ENCODE measurements at places on chromosomes 12 and 14. TPM values are rescaled to one million over a fixed set of nuclear protein-coding genes. Genes with fewer than 3 reads are reported as not detected.

SRRM4 gene
- total RNA-seq = not detected

DBX2 gene
- total RNA-seq = not detected

GRCh38 chr12:20272161-20272560 lies 96.2 kb upstream of the PDE3A start:
- DNase-seq = no peak

DNA sequence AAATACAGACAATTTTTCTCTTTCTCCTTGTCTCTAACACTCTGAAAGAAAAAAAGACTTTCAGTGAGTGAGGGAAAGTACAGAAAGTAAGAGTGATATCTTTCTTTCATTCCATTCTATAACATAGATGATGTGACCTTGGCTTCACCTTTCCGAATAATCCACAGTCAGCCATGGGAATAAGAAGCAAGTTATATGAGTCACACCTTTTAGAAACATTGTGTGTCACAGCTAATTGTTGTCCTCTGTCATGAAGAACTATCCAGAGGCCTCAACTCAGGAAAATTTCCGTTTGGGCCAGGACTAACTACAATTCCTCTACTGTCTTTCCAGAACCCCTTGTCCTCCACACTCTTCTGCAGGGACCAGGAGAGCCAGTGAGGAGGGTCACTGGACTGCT lies 209.7 kb upstream of the FAR2 start:
- DNase-seq = no peak

DNA sequence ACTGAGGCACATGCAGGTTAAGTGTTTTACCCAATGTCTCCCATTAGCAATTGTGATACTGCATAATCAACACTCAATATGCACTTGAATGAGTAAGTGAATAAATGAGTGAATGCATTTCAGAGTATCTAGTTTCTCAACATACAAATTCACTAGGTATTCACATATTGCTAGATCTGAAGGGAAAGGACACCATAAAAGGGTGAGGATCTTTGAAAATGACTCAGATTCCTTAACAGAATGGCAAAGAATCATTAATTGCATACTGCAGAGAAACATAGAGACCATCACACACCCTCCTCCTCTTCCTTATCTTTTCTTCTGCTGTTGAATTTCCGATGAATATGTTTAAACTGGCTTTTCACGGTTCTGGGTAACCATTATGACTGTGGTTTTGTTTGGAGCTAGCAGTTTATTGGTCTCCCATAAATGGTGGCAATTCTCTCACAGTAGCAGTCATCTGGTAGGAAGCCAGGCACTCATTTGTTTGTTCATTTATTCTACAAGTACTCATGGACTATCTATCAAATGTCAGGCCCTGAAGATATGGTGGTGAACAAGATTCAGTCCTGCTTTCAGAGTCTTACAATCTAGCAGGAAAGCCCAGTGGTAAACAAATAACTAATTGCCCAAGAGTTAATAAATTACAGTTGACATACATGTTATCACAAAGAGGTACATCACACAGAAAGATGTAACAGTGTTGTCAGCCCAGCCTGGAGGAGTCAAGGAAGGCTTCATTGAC lies 70.2 kb downstream of the LLPH start:
- DNase-seq = no peak

- no peak for DNase-seq
Observed at GRCh38 chr14:66380143-66380542, 106.0 kb upstream of the CCDC196 start.

DNA sequence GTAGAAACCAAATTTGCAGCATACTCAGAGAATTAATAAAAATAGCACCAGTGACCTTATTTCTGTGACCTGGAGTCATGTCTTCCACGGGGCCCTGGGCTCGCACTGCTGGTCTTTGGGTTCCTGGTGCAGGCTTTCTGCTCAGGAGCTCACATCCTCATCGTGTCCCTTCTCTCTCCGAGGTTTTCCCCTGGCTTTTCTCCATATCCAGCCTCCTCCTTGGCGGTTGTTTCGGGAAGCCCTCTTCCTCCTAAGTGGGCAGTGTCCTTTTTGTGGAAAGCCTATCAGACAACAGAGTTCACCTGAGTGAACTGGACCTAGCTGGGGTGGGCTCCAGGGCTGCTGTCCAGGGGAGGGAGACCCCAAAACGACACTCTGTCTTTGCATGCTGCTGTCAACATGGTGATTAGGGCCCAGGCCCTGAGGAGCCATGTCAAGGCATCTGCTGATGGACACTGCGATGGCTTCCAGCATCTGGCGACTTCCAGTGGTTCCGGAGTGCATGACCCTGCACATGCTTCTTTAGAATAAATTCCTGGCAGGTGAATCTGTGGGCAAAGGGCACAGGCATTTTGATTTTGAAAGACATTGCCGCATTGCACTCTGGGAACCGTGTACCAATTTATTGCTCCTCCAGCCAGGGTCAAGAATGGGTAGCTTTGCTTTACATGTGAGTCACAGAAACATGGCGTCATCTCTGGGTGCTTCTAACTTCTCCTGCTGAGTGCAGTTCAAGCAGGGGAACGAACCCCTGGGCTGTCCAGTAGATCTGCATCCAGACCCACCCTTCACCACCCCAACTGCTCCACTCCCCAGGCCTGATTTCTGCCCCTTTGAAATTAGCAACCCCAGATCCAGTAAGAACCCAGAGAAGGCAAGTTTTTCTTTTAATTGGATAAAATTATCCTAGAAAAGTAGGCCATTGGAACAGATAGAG lies 136.8 kb downstream of the ADGRD1 start:
- DNase-seq = peak; percentile 29

- no peak for DNase-seq
Observed at GRCh38 chr12:106227641-106228319, 20.0 kb downstream of the CKAP4 start.

DNA sequence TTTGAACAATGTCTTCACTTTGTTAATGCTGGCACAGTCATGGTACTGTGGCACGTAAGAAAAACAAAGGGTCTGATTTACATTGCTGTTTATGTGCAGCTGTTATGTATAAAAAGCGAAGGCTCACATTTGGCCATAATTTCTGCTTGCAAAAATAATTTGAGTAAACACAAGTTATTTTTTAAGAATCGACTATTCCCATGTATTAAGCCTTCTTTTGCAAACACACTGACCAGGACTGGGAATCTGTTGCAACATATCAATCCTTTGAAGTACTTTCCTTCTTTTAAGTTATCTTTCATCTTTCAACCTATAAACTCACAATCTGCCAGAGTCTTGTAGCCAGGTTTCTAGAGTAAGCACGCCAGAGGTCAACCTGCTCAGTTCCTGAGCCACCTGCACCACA lies 145.4 kb upstream of the BMP4 start:
- no peak for DNase-seq

DNA sequence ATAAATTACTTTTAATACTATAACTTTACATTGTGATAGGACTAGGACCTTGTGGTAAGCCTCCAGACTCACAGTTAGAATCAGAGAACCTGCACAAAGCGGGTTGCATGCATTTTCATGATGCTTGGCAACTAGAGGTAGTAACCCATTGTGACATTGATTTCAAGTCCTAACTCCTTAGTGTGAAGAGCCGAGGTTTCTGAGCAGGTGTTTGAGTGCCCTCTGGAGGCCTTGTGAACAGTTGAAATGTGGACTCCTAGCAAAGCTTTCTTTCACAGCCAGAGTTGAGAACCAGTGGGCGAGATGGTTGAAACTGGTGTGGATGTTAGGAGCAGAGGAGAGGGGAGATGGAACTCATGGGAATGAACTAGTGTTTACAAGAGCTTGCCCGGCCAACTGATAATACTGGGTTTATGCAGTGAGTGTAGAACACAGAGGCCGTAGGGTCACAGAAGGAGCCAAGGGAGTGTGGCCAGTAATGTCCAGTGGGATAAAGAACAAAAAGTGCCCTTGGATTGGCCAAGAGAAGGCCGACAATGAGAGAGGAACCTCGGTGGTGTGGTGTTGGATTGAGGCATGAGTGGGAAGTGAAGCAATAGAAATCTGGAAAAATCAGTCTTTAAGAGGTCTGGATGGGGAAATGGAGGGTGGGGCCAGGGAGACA lies 10.9 kb downstream of the ZNF664 start:
- DNase-seq = peak; percentile 70

GRCh38 chr14:90235179-90235976 lies 21.0 kb upstream of the PSMC1 start:
- peak; percentile 50 for DNase-seq

- no peak for DNase-seq
Observed at GRCh38 chr14:61636291-61636690, 59.0 kb upstream of the HIF1A start.
